ENCODE measurements at places on chromosomes 1 and 21.

- no peak for DNase-seq
Observed at GRCh38 chr21:45488931-45489721, 53.1 kb downstream of the SLC19A1 start.

DNA sequence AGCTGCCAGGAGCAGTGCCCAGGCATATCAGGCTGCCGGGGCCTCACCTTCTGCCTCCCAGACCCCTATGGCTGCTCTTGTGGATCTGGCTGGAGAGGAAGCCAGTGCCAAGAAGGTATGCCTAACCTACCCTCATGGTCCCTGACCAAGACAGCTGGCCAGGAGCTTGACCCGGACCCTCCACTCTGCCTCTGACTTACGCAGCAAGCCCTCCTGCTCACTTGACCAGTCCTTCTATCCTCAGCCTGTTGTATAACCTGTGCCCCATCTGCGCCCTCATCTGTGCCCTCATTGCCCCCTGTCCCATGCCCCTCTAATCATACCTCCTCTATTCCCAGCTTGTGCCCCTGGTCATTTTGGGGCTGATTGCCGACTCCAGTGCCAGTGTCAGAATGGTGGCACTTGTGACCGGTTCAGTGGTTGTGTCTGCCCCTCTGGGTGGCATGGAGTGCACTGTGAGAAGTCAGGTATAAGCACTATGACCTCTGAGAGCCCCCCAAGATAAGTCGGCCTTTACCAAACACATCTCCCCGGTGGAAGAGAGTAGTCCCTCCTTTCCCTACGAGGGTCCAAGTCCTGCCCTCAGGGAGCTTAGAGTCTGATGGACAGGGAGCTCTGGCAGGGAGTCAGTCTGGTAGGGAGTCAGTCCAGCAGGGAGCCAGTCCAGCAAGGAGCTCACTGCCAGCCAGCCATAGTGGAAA, 6.8 kb downstream of the TIE1 start:
- no peak for DNase-seq

DNA sequence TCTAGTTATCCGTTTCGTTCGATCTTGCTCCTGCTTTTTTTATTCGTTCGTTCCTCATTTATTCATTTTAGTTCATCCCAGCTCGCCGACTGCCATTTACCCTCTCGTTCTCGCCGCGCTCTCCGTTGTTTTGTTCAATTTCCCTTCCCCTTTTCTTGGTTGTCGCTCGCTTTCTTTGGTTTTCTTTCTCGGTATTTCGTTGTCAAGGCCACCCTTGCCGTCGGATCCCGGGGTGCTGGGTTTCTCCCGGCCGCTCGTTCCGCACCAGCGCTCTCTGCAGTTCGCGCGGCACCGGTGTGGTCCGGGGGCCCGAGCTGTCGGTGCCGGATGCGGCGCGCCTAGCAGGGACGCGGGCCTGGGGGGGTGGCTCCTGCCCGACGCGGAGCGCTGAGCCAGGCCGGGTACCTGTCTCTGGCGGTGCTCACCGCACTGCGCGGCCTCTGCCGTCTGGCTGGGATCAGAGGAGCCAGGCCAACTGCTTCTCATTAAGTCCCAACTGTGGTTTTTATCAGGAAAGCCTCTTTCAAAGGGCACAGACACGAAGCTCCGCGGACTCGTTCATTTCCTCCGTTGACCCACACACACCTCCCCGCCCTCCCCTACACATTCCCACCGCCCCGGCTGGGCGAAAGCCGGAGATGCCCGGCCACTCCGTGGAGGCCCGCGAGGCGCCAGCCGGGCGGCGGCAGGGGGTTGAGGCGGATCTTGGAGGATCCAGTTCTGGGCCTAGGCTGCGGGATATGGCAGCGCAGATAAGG, 1.6 kb downstream of the ALX3 start:
- DNase-seq: no peak

DNA sequence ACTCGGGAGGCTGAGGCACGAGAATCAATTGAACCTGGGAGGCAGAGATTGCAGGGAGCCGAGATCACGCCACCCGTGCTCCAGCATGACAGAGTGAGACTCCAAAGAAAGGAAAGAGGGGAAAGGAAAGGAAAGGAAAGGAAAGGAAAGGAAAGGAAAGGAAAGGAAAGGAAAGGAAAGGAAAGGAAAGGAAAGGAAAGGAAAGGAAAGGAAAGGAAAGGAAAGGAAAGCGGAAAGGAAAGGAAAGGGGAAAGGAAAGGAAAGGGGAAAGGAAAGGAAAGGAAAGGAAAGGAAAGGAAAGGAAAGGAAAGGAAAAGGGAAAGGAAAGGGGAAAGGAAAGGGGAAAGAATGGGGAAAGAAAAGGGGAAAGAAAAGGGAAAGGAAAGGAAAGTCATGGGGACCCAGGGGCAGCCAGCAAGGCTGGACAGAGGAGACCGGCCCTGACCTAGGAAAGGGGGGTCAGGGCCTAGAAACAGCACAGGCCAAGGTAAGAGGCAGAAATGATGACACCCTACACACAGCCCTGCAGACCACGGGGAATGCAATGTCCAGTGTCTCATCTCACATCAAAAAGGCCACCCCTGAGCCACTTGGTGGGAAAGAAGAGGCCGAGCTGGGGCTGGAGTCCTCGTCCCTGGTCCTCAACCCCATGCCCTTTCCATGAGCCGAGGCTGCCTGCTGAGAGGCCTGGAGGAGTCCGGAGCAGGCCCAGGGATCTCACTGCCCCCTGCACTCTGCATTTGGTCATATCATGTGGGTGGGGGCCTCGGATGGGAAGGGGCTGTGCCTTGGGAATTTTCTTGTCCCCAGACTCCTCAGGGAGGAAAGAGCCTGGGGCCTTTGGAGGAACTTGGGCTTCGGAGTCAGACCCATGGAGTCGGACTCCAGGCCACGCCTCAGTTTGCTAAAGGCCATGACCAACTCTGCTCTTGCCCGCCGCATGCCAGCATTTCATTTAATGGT, 18.8 kb upstream of the LAPTM5 start:
- DNase-seq: no peak

DNA sequence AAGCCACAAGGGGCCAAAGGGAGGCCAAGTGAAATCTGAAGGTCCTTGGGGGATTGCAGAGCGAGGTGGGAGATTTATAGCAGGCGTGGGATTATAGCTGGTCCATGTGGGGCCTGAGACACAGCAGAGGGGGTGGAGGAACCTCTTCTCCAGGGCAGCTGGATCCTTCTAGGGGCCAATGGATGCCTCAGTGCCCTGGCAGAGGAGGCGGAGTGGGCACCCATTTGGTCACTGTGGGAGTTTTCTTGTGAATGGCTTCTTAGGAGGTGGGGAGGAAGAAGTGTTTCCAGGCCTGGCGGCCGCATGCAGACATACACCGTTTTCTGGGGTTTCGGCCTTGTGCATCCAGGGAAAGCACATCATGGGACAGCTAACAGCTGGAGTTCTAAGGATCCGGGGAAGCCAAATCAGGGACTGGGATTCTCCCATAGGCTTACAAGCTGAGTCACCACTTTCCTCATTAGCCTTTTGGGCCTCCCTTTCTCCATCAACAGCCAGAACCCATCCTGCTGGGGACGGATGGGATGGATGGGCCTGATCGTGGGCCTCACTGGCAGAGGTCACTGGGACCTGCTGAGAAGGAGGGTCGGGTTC, 76.5 kb downstream of the RHOU start:
- DNase-seq: no peak

DNA sequence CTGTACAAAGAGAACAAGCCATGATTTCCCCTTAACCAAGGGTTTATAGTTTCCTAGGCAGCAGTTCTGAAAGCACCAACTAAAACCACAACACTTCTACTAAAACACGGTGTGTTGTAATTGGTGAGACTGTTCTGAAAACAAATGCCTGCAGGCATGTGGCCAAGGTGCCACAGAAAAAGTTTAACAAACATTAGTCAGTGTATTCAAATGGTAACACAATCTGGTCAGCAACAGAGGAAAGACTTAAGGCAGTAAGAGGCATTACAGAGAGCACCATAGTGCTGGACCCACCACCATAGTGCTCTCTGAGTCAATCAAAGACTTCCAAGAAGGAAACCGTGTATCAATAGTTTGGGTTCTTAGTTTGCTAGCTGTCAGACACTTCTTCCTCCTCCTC, 16.7 kb downstream of the SNIP1 start:
- no peak for DNase-seq

- no peak for DNase-seq
Observed at GRCh38 chr1:243563732-243564131, 286.3 kb downstream of the AKT3 start.

DNA sequence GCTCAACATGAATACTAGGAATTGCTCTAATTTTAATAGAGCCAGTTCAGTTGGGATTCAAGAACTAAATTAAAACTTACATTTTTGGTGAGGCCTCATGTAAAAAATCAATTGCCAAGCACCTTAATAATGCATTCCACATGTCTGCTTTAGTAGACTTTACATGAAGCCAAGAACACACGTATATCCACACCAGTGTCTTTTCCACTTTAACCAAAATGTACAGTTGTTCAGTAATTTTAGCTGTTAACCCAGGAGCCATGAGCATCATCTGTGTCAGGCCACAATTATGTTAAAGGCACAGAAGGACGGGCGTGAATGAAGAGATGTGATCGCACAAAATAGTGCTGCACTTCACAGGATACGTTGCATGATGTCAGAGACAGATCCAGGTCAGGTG, 136.7 kb downstream of the TLR5 start:
- no peak for DNase-seq

- DNase-seq: no peak
Observed at GRCh38 chr1:211736351-211736915, 61.0 kb upstream of the NEK2 start.

DNA sequence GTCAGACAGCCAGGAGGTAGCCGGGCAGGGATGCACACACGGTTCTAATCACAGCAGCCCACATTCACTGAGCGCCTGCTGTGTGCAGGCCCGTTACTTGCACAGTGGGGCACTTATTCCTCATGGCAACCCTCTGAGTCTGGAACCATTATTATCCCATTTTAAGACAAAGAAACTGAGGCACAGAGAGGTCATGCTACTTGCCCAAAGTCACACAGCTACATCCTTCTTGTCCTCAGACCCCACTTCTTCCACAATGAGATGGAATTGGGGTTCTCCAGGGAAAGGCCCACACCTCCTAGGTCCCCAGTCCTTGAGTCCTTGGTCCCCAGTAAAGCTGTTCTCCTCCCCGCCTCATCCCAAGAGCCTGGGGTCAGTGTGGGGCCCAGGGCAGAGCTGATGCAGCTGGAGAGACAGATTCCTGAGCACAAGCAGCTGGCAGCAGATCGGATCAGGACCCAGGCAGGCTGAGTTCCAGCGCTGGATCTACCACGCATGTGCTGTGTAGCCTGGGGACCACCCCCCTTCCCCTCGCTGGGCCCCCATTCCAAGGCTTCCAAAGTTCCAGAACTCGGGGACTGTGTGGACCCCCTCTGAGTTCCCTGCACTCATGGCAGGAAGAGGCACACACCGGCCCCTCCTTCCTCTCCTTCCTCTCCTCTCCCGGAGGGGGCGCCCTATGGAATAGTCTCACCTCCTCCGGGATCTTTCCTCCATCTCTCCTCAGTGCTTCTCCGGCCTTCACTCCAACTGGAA, 393.4 kb downstream of the MATN1 start:
- DNase-seq: no peak

DNA sequence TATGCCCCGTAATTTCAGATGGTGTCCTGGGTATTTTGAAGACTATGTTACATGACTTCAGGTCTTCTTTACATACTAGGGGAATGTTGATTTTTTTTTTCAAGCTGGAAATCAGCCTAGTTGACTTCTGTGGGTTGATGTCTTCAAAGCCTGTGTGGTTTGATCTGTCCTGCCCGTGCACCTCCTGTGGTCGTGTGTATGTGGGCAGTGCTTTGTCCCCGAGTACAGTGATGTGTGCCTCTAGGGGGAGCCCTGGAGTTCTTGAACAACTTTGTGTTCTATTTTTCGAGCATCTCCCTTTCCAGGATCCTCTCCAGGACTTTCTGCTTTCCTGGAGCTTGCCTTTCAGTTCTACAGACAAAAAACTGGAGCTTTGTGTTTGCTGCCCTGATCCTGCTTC, 28.9 kb downstream of the OBSCN start:
- no peak for DNase-seq

GRCh38 chr21:46397211-46397905, 61.3 kb upstream of the DIP2A start:
- DNase-seq: no peak

GRCh38 chr1:67843331-67843730, 10.1 kb upstream of the GNG12 start:
- DNase-seq: no peak

DNA sequence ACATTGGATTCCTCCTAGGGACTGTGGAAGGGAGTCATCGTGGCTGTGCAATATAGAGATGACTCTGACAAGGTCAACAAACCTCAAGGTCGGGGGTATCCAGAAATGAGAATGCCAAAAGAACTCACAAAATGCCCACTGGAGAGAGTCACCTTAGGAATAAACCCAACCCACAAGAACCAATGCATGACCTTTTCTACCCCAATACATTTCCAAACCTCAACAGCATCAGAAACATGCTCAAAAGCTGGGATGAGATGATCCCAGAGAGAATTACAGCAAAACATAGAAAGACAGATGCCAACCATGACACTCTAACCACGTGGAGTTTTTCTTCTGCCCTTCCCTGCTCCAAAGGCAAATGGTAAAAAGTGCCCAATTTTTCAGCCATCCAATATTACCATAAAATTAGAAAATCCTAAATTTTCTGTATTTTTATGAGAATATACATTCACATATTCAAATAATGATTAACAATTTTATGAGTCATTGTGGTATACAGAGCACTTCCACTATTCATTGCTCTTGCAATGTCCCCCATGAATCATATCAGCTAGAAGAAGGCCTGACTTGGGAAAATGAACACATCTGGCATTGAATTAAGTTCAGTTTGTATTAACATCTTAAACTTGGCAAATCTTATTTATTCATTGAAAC, 88.2 kb upstream of the PALMD start:
- DNase-seq: no peak

DNA sequence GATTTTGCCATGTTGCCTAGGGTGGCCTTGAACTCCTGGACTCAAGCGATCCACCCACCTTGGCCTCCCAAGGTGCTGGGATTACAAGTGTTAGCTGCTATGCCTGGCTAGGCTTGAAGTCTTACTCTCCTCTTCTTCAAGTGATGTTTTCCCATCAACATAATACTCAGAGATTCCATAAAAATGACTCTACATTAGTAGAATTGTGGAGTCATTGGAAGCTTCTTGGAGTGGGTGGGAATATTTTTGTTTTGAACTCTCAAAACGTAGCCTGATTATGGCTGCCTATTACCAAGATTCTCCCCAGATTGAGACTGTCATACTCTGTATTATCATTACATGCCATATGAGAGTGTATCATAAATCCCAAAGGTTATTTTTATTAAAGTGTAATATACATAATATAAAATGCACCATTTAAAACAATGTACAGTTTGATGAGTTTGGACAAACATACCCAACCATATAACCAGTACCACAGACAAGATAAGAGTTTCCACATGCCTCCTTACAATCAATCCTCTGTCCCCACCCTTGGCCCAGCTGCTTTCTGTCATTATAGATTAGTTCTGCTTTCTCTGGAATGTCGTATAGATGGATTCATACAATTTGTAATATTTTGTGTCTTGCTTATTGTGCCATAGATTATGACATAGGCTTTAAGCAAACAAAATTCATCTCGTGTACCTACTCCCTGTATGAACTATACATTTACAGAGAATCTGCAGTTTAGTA, 8.0 kb upstream of the DNM3 start:
- DNase-seq: no peak

GRCh38 chr1:240030236-240030635, 61.4 kb upstream of the FMN2 start:
- DNase-seq: no peak

GRCh38 chr1:156004843-156005584, 15.7 kb downstream of the SSR2 start:
- DNase-seq: no peak
